ENCODE measurements at places on chromosomes 5 and 9.

GRCh38 chr5:177470759-177471536, 2.5 kb downstream of the DBN1 start:
- DNase-seq = peak; percentile 73

- no peak for DNase-seq
These were observed 96.1 kb upstream of the APC start for GRCh38 chr5:112641515-112642110.

DNA sequence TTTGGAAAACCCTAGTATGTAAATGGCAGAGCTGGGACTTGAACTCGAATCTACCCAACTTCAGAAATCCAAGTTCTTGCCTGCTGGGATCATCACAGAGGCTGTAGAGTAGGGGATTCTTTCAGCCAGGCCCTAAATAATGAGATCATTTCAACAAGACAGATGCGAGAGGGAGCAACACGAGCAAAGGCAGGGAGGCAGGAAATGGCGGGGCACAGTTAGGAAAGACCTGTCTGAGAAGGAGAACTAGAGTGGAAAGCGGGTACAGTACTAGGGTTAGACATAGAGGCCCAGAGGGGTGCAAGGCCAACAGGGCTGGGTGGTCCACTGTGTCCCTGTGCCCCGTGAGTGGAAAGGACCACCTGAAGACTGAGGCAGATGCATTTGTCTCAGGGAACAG, 46.1 kb downstream of the MVB12B start:
- peak; percentile 18 for DNase-seq

DNA sequence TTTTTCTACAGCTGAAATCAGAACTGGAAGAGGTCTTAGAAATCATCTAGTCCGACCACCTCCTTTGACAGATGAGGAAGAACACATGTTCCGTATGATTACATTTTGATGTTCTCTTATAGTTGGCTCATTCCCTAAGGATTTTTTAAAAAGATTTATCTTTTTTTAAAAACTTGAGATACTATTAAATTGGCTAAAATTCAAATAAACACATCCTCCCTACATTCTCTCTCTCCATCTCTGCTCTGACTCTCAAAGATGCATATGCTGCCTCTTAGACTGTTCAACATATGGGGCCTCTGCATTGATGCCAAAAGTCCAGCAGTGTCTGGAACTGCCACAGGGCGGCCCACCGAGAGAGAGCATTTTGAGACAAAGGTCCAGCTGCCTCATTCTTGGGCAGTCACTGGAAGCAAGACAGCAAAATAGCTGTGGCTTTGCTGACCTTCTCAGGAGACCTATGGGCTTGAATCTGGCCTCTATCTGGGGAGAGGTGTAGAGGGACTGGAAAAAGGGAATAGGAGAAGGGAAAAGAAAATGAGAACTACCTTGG, 12.8 kb upstream of the TSSK1B start:
- DNase-seq = peak; percentile 19

DNA sequence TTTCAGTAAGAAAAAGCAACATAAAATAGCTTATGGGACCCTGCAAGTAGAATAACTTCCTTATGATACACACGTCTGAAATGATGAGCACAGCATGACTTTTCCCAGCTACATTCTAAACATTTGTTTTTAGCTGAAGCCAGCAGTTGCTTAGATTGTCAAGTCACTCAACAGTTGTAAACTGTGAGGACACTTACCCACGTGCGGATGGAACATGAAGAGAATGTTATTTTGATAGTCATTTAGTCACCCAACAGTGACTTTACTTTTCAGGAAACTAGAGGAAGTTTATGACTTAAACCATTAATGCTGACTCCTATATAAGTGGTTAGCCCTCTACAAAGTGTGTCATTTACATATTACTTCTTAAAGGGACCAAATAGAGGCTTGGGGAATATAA, 3.0 kb downstream of the HACD4 start:
- peak; percentile 44 for DNase-seq

- DNase-seq = no peak
These were observed 493.4 kb upstream of the TUSC1 start for GRCh38 chr9:26171691-26172090.

DNA sequence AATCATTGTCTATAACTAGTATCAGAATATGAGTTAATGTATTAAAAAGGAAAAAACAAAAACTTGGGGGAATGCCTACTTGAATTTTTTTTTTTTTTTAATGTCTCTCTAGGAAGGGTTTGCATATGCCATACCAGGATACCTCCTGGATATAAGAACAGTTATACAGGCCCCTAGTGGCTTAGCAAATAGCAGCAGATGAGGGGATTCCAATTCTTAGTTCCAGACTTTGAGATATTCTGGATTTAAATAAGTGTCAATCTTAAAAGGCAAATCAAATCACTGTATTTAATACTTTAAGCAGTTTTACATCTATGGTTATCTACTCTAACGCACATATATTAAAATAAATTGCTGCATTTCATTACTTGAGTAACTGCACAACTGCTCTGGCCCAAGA, 1055.5 kb upstream of the DMAC1 start:
- no peak for DNase-seq

DNA sequence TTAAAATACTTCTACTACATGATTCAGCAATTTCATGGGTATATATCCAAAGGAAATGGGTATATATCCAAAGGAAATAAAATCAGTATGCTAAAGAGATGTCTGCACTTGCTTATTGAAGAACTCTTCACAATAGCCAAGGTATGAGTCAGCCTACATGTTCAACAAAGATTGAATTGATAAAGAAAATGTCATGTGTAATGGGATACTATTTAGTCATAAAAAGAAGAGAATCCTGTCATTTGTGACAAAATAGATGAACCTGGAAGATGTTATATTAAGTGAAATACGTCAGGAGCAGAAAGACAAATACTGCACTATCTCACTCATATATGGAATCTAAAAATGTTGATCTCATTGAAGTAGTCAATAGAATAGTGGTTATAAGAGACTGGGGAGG, 944.5 kb upstream of the CTNND2 start:
- no peak for DNase-seq

GRCh38 chr5:131550606-131551005, 84.4 kb downstream of the RAPGEF6 start:
- no peak for DNase-seq

DNA sequence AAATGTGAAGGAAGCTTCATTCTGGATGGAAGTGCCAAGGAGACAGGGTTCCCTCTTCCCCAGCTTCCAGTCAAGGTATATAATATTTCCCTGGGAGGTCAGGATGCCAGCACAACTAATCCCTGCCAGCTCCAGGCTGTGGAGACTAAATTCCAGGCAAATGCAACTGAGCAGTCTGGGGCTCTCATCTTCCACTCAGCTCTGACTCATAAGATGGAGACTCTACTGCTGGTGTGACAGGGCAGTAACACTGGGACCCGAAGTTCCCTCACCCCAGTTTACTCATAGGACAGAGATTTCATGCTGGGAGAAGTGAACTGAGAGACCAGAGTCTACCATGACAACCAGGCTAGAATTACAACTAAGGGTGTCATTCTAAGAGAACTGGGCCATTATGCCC, 235.4 kb downstream of the FSTL4 start:
- DNase-seq = no peak
